Colonic mucosa (tissue), 4 donors: ENCODE measurements at places on chromosomes 13 and 19. TPM values are rescaled to one million over a fixed set of nuclear protein-coding genes. Genes with fewer than 3 reads are reported as not detected.

The LRG1 gene
- total RNA-seq = 24.4 TPM

The ZIC5 gene
- 0.10 TPM for total RNA-seq

DNA sequence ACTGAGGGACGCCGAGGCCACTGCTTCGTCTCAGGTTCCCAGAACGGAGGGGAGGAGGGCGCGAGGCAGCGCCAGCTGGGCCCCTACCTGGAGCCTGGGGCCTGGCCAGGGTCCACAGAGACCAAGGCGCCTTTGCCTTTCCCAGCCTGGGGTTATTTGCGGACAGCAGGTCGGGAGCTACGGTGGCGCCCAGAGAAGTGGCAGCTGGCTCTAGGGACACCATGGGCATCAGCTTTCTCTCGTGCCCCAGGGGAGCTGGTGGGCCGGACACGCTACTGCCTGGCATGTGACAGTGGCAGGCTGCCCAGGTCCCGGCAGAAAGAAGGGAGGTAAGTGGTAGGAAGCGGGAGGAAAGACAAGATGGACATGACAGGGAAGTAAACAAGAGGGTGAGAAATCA, 19.0 kb downstream of the AKT2 start:
- H3K27me3 ChIP-seq = no peaks in the 10 kb centered on the region
- DNase-seq = no peak
- H3K27ac ChIP-seq = no peak overlapping the region
- no peaks in the 10 kb centered on the region for H3K4me1 ChIP-seq
- H3K36me3 ChIP-seq = no peaks in the 10 kb centered on the region
- no peak overlapping the region for H3K4me3 ChIP-seq

- H3K36me3 ChIP-seq = peaks cover 20% of the 10 kb centered on the region
- H3K4me3 ChIP-seq = no peak overlapping the region
- no peaks in the 10 kb centered on the region for H3K27me3 ChIP-seq
- peaks cover 4% of the 10 kb centered on the region for H3K4me1 ChIP-seq
- DNase-seq = peak; percentile 27
These were observed 1.9 kb downstream of the TBC1D17 start for GRCh38 chr19:49879243-49879963.

- no peak overlapping the region for H3K4me3 ChIP-seq
- DNase-seq = no peak
- H3K27ac ChIP-seq = peak overlapping the region; percentile 56
- H3K27me3 ChIP-seq = no peaks in the 10 kb centered on the region
These were observed 12.9 kb downstream of the GZMM start for GRCh38 chr19:556611-557382.

- H3K4me1 ChIP-seq = peaks cover 12% of the 10 kb centered on the region
- H3K4me3 ChIP-seq = no peak overlapping the region
- no peak overlapping the region for H3K27ac ChIP-seq
- H3K27me3 ChIP-seq = peaks cover 98% of the 10 kb centered on the region
- H3K36me3 ChIP-seq = no peaks in the 10 kb centered on the region
These were observed 4.2 kb downstream of the PDX1 start for GRCh38 chr13:27923794-27924528.

DNA sequence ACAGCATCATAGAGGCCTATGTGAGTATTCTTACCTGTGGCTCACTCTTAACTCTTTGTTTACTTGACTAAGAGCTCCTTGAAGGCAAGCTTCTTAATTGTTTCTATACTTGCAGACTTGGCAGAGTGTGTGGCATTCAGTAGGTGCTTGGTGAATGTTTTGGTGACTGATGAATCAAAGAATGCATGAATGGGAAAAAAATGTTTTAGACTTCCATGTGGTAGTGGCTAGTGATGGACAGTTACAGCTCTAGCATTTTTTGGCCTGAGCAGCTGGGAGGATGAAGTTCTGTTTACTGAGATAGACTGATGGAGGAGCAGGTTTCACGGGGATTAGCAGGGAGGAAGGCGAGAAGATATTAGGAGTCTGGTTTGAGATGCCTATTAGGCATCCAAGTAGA, 13.6 kb downstream of the HAS1 start:
- H3K27me3 ChIP-seq = no peaks in the 10 kb centered on the region
- no peak overlapping the region for H3K4me3 ChIP-seq
- H3K27ac ChIP-seq = no peak overlapping the region
- no peaks in the 10 kb centered on the region for H3K36me3 ChIP-seq
- DNase-seq = no peak
- no peaks in the 10 kb centered on the region for H3K4me1 ChIP-seq

- no peak overlapping the region for H3K27ac ChIP-seq
- no peak for DNase-seq
- H3K36me3 ChIP-seq = no peaks in the 10 kb centered on the region
- H3K27me3 ChIP-seq = no peaks in the 10 kb centered on the region
These were observed 317.9 kb downstream of the SHISA2 start for GRCh38 chr13:25733696-25734435.

GRCh38 chr13:43085545-43085944, 62.2 kb downstream of the DNAJC15 start:
- no peaks in the 10 kb centered on the region for H3K4me1 ChIP-seq
- no peak overlapping the region for H3K27ac ChIP-seq
- DNase-seq = no peak
- H3K27me3 ChIP-seq = no peaks in the 10 kb centered on the region
- H3K4me3 ChIP-seq = no peak overlapping the region
- H3K36me3 ChIP-seq = no peaks in the 10 kb centered on the region

GRCh38 chr19:46080561-46080960, 39.8 kb upstream of the IGFL4 start:
- no peak for DNase-seq
- H3K36me3 ChIP-seq = no peaks in the 10 kb centered on the region
- H3K27me3 ChIP-seq = peaks cover 18% of the 10 kb centered on the region
- no peak overlapping the region for H3K27ac ChIP-seq

The FCER2 gene
- 0.35 TPM for total RNA-seq

The PEX11G gene
- total RNA-seq = 6.6 TPM

- no peaks in the 10 kb centered on the region for H3K27me3 ChIP-seq
- H3K4me1 ChIP-seq = no peaks in the 10 kb centered on the region
- no peak for DNase-seq
- no peak overlapping the region for H3K4me3 ChIP-seq
These were observed 8.0 kb downstream of the IL17D start for GRCh38 chr13:20711301-20712044.

- H3K4me1 ChIP-seq = no peaks in the 10 kb centered on the region
- no peak overlapping the region for H3K4me3 ChIP-seq
- H3K27ac ChIP-seq = peak overlapping the region; percentile 46
- DNase-seq = peak; percentile 66
- no peaks in the 10 kb centered on the region for H3K27me3 ChIP-seq
These were observed 5.5 kb upstream of the MAMSTR start for GRCh38 chr19:48724796-48725753.

DNA sequence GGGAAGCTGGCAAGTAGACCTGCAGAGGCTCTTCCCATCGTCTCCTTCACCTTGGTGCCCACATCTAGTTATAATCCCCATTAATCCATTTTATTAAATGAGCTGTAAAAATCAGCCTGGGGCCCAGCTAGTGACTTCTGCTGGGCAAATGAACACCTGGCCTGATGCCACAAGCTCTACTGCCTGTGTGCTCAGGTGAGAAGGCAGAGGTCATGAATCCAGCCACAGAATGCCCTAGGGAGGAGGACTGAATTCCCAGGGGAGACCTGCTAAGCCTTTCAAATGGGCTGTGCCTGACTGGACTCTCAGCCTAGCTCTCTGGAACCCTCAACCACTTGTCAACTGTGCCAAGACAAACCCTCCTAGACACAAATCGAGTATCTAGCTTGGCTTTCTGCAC, 74.0 kb downstream of the PDS5B start:
- no peak for DNase-seq
- H3K36me3 ChIP-seq = no peaks in the 10 kb centered on the region
- H3K27me3 ChIP-seq = no peaks in the 10 kb centered on the region
- H3K4me1 ChIP-seq = no peaks in the 10 kb centered on the region
- no peak overlapping the region for H3K27ac ChIP-seq
- no peak overlapping the region for H3K4me3 ChIP-seq

The RAP2A gene
- 35.9 TPM for total RNA-seq

The OR7C1 gene
- total RNA-seq = not detected

GRCh38 chr19:43132696-43133095, 50.2 kb upstream of the PSG2 start:
- no peak for DNase-seq
- H3K27me3 ChIP-seq = no peaks in the 10 kb centered on the region
- no peaks in the 10 kb centered on the region for H3K4me1 ChIP-seq
- no peaks in the 10 kb centered on the region for H3K36me3 ChIP-seq
- H3K4me3 ChIP-seq = no peak overlapping the region
- H3K27ac ChIP-seq = no peak overlapping the region

The DAPK3 gene
- total RNA-seq = 53.7 TPM

GRCh38 chr13:70375718-70376117, 267.5 kb upstream of the KLHL1 start:
- no peaks in the 10 kb centered on the region for H3K27me3 ChIP-seq
- DNase-seq = peak; percentile 51
- H3K4me3 ChIP-seq = no peak overlapping the region
- H3K27ac ChIP-seq = no peak overlapping the region

- no peaks in the 10 kb centered on the region for H3K27me3 ChIP-seq
- H3K4me3 ChIP-seq = no peak overlapping the region
- no peak overlapping the region for H3K27ac ChIP-seq
These were observed 71.7 kb downstream of the GPC5 start for GRCh38 chr13:91470084-91470621.

The KLF5 gene
- total RNA-seq = 334 TPM

GRCh38 chr13:109858319-109858718, 71.9 kb upstream of the IRS2 start:
- DNase-seq = no peak
- H3K4me3 ChIP-seq = no peak overlapping the region
- H3K27me3 ChIP-seq = no peaks in the 10 kb centered on the region

DNA sequence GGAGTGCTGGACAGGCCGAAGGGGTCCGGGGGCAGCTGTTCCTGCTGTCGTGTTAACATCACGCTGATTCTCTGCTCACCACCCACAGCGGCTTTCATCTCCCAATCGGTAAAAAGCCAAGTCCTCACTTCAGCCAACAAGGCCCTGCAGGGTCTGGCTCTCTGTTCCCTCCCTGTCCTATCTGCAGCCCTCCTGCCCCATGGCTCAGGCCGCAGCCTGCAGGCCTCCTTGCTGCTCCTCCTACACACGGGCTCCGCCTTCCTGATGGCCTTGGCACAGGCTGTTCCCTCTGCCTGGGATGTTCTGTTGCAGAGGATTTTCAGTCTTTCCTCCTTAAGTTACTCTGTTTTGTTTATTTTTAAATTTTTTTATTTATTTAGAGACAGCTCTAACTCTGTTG, 22.2 kb downstream of the FUZ start:
- no peak for DNase-seq
- no peak overlapping the region for H3K27ac ChIP-seq
- no peak overlapping the region for H3K4me3 ChIP-seq
- H3K27me3 ChIP-seq = no peaks in the 10 kb centered on the region

DNA sequence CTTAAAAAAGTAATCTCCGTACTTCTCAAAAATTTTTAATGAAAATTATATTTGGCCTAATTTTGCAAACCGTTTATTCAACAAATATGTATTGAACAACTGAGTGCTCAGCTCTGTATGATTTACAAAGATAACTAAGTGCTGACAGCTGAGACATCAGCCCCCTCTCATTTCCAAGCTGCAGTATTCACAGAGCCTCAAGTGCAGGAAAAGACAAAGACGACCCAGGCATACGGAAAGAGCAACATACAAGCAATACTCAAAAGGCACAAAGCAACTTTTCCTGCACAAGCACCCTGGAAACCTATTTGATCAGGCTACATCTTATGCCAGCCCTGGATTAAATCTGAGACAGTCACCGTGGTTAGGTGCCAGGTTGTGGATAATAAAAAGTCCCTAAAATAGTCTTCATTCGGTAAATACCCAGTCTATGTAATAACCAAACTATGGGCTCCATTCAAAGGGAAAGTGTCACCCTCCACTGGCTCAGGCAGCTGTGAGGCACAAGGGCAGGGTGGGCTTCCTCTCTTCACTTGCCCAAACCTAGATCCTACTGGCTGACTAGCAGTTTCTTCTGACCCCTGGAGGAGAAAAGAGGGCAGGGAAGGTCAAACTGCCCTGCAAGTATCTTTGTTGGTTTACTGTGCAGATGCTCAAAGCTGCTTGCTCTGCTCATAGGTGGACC, 65.5 kb downstream of the TBC1D4 start:
- no peaks in the 10 kb centered on the region for H3K4me1 ChIP-seq
- H3K27ac ChIP-seq = no peak overlapping the region
- no peak overlapping the region for H3K4me3 ChIP-seq

GRCh38 chr13:62115831-62116230, 700.2 kb upstream of the PCDH20 start:
- DNase-seq = no peak
- H3K27me3 ChIP-seq = no peaks in the 10 kb centered on the region
- no peaks in the 10 kb centered on the region for H3K4me1 ChIP-seq
- no peaks in the 10 kb centered on the region for H3K36me3 ChIP-seq
- H3K4me3 ChIP-seq = no peak overlapping the region
- H3K27ac ChIP-seq = no peak overlapping the region

- no peak overlapping the region for H3K4me3 ChIP-seq
- peaks cover 4% of the 10 kb centered on the region for H3K36me3 ChIP-seq
- H3K27ac ChIP-seq = no peak overlapping the region
These were observed 1.4 kb downstream of the ZNF324 start for GRCh38 chr19:58468216-58468839.

The CEBPA gene
- total RNA-seq = 67.1 TPM

The PSG1 gene
- not detected for total RNA-seq

DNA sequence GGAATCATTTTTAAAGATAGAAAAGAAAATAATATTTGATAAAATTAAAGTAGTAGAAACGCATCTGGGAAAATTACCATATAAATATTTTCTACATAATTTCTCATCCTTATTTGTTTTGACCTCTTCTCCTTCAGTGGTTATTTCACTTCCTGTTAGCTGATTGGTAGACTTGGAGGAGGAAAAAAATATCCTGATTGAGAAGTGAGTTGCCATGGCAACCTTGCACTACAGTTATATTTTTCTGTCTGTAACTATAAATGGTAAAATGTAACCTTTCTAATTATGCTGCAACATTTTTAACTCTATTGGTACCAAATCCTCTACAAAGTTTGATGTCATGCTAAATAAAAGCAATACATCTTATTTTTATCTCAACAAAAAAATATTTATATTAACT, 45.2 kb downstream of the SCEL start:
- no peak overlapping the region for H3K27ac ChIP-seq
- no peaks in the 10 kb centered on the region for H3K4me1 ChIP-seq
- H3K36me3 ChIP-seq = no peaks in the 10 kb centered on the region
- no peak for DNase-seq

DNA sequence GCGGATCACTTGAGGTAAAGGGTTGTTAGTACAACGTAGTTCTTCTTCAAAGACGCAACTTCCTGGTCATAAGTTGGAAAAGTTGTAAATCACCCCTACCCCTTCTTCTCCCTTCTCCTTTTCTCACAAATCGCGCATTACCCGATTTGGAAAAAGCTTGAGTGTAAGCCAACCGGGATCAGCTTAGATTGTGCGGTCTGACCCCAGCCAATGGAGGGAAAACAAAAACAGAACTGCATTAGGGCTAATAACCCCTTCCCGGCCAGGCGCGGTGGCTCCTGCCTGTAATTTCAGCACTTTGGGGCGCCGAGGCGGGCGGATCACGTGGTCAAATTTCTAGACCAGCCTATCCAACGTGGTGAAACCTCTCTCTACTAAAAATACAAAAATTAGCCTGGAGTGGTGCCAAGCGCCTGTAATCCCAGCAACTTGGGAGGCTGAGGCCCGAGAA, 806 bp downstream of the ZNF90 start:
- H3K27ac ChIP-seq = no peak overlapping the region
- peak overlapping the region; percentile 60 for H3K4me3 ChIP-seq
- H3K36me3 ChIP-seq = no peaks in the 10 kb centered on the region
- H3K27me3 ChIP-seq = no peaks in the 10 kb centered on the region
